Activated CD8-positive, alpha-beta memory T cell treated with anti-CD3 and anti-CD28 coated beads, Interleukin-2, amount 10 ng/mL, durations not matched to agents 7 days and 5 days (primary cell): ENCODE measurements at places on chromosomes 5 and 9. TPM values are rescaled to one million over a fixed set of nuclear protein-coding genes. Genes with fewer than 3 reads are reported as not detected.

- no peak overlapping the region for H3K27ac ChIP-seq
- DNase-seq = no peak
- no peaks in the 10 kb centered on the region for H3K36me3 ChIP-seq
- H3K4me3 ChIP-seq = no peak overlapping the region
Measured at GRCh38 chr5:132850066-132850465, 16.2 kb downstream of the GDF9 start.

- no peak for DNase-seq
- no peak overlapping the region for H3K27ac ChIP-seq
- H3K36me3 ChIP-seq = no peaks in the 10 kb centered on the region
- H3K4me3 ChIP-seq = no peak overlapping the region
Measured at GRCh38 chr5:79873187-79873586, 117.9 kb downstream of the MTX3 start.

LCNL1 gene
- total RNA-seq = not detected

- DNase-seq = no peak
- peaks cover 16% of the 10 kb centered on the region for H3K4me1 ChIP-seq
- H3K27ac ChIP-seq = no peak overlapping the region
- no peaks in the 10 kb centered on the region for H3K36me3 ChIP-seq
- no peaks in the 10 kb centered on the region for H3K27me3 ChIP-seq
Measured at GRCh38 chr9:113625486-113625885, 162.0 kb downstream of the RGS3 start.

ADGRD2 gene
- total RNA-seq = not detected

- H3K27ac ChIP-seq = no peak overlapping the region
- no peak overlapping the region for H3K4me3 ChIP-seq
- H3K4me1 ChIP-seq = peaks cover 25% of the 10 kb centered on the region
- H3K27me3 ChIP-seq = peaks cover 2% of the 10 kb centered on the region
- DNase-seq = no peak
Measured at GRCh38 chr5:131630208-131630962, 4.6 kb downstream of the RAPGEF6 start.

GRCh38 chr5:63053019-63053638 is 474.5 kb downstream of the LRRC70 start:
- H3K4me3 ChIP-seq = no peak overlapping the region
- H3K4me1 ChIP-seq = no peaks in the 10 kb centered on the region
- DNase-seq = no peak
- no peaks in the 10 kb centered on the region for H3K36me3 ChIP-seq
- H3K27me3 ChIP-seq = no peaks in the 10 kb centered on the region
